ENCODE measurements at places on chromosomes 3 and 15.

DNA sequence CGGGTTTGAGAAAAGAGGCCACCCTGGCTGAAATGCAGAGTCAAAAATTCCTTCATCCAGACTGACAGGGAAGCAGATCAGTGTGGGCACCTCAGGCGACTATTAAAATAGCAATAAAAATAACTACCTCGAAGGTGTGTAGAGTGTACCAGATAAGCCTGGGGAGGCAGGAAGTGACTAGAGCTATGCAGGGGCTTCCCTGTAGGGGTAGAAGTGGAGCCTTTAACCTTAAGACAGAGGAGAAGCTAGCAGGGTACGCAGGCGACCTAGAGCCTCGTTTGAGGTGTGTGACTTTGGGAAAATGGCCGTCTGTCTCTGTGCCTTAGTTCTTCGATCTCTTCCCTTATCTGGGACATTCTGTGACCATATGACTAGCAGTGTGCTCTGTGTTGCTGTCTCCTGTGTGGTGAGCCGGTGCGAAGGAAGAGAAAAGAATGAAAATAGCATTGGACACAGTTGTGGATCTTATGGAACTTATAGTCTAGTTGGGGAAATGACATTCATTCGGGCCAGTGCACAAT, 17.6 kb downstream of the BHLHE40 start:
- DNase-seq: no peak

DNA sequence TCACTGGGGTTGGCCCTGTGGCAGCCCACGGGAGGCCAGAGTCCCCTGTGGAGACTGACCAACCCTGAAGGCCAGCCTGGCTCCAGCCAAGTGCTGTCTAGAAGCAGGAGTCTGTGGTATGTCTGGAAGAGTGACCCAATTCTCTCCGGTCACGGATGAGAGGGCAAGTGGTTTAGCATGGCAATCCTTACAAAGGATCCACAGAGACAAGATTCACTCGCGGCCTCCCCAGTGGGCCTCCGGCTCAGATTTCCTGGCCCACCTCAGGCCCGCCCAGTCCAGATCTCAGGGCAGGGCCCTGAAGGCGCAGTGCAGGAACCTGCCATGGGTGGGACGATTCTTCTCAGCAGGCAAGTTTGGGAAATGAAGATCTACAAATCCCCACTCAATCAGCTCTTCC, 5.0 kb upstream of the BCL2L10 start:
- no peak for DNase-seq

DNA sequence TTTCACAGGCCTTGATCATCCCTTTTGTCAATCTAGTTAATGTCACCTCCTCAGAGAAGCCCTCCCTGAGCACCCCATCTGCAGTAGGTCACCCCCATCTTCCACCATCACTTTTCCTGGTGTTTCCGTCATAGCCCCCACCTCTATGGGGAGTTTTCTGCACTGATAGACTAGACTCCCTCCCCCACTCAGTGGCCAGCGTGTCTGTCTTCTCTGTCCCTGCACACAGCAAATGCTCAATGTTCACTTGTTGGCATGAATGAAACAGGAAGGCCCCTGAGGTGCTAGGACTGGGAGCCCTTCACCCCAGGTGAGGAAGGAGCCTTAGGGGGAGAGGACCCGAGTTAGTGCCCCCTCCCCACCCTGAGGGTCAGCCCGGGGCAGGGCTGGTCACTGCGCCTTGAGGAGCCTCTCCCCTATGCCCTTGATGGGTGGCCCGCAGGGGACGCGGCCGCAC, 15.8 kb upstream of the FANCD2 start:
- DNase-seq: no peak

- no peak for DNase-seq
These were observed 308.7 kb downstream of the MAGI1 start for GRCh38 chr3:65729973-65730372.

DNA sequence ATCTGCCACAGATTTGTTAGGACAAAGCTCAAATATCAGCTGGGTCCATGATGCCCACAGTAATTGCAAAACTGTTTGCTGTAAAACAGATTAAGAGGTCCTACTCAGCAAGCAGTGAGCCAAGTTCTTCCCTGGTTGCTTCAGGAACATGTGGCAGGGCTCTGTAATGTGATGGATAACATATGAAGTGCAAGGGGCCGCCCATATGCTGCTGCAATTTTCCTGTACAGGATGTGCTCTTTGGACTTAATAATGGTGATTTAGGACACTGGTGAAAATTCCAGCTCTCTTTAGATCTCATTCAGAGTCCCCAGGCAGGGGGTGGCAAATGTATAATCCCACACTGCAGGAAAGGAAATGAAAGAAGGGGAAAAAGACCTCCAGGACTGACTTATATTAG, 289.4 kb downstream of the LSAMP start:
- DNase-seq: no peak

DNA sequence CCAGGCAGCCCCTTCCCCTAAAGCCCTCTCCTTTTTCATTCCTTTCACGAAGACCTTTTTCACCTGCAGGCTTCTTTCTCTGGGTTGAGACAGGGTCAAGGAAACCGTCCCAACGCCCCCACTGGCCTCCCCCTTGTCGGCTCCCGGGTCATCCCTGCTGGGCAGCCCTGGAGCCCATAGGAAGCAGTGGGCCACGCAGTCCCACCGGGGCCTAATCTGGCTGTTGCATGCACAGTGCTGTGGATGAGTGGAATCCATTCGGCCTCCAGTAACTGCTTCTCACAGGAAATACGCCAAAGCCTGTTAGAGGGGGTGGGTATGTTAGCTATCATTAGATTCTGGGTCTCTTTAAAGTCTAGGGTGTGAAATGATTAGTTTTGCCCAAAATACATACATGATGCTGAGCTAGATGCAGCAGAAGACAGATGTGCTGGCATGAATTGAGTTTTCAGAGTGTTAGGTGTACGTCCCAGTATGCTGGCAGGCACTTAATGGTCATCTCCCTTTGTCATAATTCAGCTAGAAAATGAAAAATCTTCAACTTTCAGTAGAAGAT, 16.6 kb downstream of the LYSMD4 start:
- DNase-seq: no peak

DNA sequence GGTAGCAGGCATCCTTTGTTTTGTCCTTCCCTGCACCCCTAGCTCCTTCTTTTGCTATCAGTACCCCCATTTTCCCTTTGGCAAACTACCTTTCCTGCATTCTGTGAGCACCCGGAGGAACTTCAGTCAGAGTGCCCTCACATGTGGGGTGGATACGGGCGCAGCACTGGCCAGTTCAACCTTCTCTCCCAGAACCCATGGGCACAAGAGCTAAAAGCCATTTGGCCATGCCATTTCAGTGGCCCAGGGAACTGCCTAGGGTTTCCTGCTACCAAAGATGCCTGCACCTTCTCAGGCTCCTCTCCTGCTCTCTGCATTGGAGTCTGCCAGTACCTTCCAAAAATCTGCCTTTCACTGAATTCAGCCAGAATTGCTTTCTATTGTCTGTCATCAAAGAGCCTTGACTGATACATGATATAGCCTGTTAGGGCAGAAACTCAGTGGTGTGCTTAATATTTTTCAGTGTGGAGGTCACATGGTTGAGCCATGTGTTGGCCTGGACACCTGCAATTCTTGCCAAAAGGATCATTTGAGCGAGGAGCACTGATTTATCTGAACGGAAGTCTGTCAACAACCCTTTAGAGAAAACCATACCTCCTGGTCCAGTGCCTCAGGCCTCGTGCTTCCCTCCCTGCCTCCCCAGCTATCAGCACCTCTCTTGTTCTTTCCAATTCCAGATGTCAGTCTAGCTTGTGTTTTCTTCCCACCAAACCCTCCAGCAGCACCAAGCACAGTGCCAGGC, 27.0 kb upstream of the HHATL start:
- no peak for DNase-seq

- no peak for DNase-seq
These were observed 27.1 kb downstream of the HDAC11 start for GRCh38 chr3:13507247-13507569.

DNA sequence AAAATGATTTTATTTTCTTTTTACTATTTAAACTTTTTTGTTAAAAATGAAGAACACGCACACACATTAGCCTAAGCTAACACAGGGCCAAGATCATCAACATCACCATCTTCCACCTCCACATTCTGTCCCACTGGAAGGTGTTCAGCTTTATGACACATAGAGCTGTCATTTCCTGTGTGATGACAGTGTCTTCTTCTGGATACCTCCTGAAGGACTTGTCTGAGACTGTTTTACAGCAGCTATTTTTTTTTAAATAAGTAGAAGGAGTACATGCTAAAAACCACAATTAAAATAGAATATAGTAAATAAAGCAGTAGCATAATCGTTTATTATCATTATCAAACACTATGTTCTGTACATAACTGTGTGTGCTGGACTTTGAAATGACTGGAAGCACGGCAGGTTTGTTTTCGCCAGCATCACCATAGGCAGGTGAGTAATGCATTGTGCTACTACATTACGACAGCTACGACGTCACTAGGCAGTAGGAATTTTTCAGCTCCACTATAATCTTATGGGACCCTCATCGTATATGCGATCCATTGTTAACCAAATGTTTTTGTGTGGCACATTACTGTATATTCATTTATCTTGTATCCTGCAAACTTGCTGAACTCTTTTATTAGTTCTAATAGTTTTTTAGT, 72.8 kb downstream of the KLF15 start:
- no peak for DNase-seq

GRCh38 chr3:101942356-101942755, 93.0 kb downstream of the NFKBIZ start:
- peak; percentile 54 for DNase-seq

DNA sequence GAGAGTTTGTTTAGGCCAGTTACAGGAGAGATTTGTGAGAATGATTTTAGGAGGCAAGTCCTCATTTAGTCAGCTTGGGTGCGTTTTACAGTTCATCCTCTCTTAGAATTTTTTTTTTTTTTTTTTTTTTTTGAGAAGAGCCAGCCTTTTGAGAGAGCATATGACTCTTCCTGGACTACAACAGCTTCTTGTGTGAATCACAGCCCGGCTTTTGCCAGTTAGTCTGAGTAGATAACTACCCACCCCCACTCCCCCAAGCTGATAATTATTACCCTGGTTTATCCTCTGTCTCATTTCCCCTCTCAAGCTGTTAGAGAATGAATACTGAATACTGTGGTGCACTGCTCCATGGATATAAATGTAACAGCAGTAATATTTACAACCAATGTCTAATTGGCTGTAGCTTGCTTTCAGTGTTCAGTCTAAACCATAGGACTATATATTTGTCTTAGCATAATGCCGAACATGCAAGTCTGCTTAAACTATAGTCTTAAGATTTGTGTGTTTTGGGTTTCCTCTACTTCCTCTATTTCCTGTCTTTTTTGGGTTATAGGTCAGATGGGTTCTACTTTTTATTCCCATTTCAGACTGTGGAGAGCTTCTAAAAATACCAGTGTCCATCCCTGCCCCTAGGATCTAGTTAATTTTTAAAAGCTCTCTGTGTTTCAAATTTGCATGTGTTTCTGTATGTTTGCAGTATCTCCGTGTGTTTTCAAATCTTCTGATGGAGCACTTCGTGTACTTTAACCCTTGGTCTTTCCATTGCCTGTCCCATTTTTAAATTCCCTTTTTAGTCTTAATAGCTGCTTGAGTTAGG, 8.0 kb downstream of the CHD2 start:
- DNase-seq: peak; percentile 90
